ENCODE measurements at places on chromosomes 5 and 9. TPM values are rescaled to one million over a fixed set of nuclear protein-coding genes. Genes with fewer than 3 reads are reported as not detected.

DNA sequence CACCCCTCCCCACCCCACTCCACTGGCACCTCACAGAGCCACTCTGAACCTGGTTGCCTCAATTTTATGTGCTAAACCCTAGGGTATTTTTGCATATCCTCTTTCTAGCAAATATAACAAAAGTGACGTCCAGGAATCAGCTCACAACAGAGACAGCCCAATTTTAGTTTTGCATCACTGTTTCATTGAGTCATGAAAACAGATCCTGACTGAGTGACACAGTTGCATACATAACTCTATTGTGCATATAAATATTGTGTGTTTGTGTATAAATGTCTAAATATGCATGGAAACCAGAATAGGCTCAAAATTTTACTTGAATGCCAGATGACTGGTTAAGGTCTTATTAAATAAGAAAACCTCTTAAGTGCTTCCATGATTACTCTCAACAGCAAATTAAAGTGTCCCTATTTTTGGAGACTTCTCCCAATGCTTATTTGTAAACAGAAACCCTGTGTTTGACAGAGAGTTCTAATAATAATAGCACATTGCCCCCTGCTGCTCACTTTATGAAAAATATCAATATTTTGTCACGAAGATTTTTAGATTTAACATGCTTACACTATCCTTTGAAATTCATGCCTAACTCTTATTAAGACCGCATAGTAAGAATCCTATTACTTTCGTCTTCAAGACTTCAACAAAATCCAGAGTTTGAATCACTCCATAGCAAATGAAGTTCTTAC lies 75.5 kb upstream of the PRRC1 start:
- DNase-seq = no peak

Gene SMIM33
- not detected for total RNA-seq

GRCh38 chr5:71013575-71013974 lies 11.6 kb downstream of the NAIP start:
- no peak for DNase-seq

Gene AGXT2
- total RNA-seq = not detected

Gene WDR38
- not detected for total RNA-seq

- DNase-seq = no peak
Measured at GRCh38 chr9:134128727-134129679, 6.9 kb upstream of the WDR5 start.

Gene WWC1
- 92.6 TPM for total RNA-seq

DNA sequence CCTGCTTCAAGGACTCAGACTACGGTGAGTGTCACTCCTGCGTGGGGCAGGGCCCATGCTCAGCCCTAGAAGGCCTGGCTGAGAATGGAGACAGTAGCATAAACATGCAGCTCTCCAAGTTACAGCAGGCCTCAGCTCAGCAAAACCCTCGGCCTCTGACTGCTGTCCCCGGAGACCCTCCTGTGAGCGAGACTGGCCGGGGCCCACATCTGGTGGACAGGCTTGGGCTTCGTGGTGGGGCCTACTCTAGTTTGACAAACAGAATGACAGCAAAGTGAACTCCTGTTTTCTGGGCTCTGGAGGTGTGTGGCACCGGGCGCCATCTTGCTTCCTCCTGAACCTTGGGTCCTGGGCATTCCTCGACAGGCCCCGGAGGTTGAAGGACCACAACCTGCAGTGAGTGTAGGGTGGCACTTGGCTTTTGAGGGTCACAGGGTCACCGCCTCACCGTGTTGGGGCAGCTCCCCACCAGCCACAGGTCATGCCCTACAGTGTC lies 97.5 kb downstream of the PHF2 start:
- DNase-seq = peak; percentile 18

Gene FUBP3
- 43.4 TPM for total RNA-seq

- no peak for DNase-seq
Measured at GRCh38 chr5:50727845-50728244, 61.4 kb downstream of the PARP8 start.

Gene ABO
- 4.7 TPM for total RNA-seq

GRCh38 chr9:113543296-113543981 lies 79.9 kb downstream of the RGS3 start:
- DNase-seq = no peak

DNA sequence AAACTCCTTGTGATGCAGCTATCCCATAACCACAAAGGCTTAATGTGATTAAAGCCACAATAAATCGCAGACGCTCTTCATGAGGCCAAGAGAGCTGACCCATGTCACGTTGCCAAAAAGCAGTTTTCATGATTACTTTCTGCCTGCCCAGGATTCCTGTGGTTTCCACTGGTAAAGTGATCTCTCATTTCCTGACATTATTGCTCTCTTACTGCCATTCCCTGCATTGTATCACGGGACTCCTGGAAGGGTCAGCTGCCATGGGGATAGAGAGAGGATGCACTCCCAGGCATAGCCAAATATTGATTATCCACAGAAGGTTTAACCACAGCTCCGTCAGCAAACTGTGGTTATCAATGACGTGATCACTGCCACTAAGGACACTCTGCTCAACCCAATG lies 103.8 kb upstream of the SLC1A3 start:
- DNase-seq = no peak

DNA sequence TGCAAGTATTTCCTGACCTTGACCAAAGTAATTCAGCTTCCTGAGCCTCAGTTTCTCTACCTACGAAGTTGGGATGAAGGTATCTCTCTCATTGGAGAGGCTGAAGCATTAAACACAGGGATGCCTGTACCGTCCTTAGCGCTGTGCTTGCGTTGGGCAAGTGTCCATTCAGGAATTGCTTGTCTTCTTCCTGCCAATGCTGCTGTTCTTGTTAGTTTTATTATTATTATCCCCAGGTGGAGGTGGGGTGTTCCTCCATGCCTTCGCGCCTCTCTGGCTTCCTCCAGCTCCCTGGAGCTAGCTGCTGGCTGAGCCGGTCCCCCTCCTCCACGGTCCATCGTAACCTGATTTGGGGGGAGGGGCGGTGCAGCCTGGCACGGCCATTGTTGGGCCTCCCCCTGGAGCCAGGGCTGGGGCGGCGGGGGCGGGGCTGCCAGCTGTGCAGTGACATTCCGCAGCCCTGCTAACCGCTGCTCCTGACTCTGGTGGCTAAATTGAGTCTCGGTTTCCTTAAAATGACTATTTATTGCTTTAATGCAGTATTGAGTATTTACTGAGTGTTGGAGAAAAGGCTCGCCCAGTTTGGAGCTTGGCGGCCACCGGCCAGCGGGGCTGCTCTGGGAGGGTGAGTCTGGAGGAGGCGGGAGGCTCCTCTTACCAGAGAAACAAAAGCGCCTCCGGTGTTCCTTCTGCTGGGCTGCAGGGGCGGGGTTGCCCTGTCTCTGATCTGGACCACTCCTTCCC lies 51.3 kb downstream of the LMX1B start:
- no peak for DNase-seq

Gene IRGM
- not detected for total RNA-seq

DNA sequence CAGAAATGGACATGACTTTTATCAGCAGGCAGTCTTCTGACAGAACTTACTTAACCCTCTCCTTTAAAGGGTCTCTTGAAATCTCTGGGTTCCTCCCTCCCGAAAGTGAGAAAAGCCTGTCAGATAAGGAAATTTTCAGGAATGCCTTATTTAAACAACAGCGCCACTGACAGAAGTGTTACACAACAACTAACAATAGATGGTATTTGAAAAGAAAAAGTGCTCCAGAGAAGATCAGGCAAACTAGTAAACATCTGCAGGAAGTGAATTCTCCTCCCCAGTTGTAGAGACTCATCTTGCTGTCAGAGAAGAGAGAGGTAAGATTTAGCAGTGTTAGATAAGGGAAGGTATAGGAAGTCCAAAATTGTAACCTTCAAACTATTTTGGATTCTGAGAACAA lies 107.2 kb upstream of the NFIL3 start:
- DNase-seq = no peak

Gene CCNO
- not detected for total RNA-seq

Measured in omental fat pad (tissue), 4 donors.